ENCODE measurements at places on chromosomes 12 and 14.

- DNase-seq, result no peak
Measured at GRCh38 chr12:40561395-40561966, 130.8 kb upstream of the CNTN1 start.

DNA sequence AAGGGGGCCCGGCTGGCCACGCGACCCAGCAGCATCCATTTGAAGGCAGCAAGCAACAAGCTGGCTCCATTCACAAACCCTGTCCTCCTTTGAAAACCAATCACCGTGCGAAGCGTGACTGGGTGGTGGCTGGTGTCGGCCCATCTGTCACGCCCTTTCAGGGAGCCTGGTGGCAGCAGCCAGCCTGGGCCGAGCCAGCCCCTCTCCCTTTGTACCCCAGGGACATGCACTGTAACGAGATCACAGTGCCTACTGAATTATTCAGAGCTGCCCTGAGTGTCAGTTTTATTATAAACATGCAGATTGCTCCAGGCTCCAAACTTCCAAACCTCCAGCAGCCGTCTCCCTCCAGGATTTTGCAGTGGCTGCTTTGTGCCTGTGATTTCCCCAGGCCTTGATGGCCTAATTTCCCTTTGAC, 22.3 kb upstream of the CTDSP2 start:
- DNase-seq, result peak; percentile 66

DNA sequence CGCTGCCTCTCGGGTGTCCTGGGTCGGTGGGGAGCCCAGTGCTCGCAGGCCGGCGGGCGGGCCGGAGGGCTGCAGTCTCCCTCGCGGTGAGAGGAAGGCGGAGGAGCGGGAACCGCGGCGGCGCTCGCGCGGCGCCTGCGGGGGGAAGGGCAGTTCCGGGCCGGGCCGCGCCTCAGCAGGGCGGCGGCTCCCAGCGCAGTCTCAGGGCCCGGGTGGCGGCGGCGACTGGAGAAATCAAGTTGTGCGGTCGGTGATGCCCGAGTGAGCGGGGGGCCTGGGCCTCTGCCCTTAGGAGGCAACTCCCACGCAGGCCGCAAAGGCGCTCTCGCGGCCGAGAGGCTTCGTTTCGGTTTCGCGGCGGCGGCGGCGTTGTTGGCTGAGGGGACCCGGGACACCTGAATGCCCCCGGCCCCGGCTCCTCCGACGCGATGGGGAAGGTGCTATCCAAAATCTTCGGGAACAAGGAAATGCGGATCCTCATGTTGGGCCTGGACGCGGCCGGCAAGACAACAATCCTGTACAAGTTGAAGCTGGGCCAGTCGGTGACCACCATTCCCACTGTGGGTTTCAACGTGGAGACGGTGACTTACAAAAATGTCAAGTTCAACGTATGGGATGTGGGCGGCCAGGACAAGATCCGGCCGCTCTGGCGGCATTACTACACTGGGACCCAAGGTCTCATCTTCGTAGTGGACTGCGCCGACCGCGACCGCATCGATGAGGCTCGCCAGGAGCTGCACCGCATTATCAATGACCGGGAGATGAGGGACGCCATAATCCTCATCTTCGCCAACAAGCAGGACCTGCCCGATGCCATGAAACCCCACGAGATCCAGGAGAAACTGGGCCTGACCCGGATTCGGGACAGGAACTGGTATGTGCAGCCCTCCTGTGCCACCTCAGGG, 679 bp downstream of the ARF6 start:
- peak; percentile 74 for DNase-seq

DNA sequence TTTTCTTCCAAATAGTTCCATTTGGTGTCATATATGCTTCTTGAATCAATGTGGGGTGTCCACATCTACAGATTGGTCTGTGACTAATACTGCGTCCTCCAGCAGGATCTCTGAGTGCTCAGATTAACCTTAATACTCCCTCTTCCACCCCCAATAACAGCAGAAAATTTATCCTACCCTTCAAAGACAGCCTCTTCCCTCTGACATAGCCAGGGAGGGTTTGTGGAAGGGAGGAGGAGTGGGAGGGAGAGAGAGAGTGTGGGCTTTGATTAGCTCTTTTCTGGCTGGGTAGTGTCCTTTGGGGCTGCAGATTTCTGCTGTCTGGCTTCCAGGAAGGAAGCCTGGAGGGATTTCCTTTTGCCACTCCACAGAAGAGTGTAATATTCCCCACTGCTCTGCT, 220.7 kb downstream of the TTC6 start:
- peak; percentile 23 for DNase-seq

DNA sequence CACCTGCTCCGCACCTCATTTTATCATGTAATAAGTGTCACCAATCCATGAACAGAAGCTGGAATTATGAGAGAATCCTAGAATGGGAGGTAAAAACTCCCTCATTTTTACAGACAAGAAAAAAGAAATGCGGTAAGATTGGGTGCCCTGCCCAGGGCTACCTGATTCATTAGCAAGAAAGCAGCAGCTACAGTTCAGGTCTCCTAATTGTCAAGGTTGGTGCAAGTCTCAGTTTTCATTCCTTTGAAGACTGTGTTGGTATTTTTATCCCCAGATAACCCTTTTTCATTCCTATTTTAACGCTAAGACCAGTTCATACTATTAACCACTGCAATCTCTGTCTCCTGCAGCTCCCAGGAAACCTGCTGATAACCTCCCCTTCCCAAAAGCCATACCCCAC, 6.9 kb downstream of the DUSP6 start:
- no peak for DNase-seq

- no peak for DNase-seq
Measured at GRCh38 chr12:123614110-123614509, 12.2 kb downstream of the DDX55 start.

- no peak for DNase-seq
Measured at GRCh38 chr14:53376064-53376463, 222.9 kb upstream of the DDHD1 start.

DNA sequence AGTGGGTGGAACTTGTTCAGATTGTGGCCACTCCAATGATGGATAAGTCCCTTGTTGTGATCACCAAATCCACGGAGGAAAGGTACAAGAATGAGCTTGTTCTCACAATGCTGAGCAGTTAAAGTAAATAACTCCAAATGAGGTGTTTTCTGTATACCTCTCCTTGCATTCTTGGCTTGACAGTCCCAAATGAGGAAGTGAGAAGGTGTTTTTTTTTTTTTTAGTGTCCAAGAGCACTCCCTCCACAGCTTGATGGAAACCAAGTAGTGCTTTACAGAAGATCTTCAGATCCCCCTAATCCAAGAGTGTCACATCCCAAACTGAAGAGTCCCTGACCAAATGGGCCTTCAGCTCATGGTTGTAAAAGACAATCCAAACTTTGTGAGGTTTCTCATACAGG, 153.6 kb downstream of the ATP23 start:
- no peak for DNase-seq

DNA sequence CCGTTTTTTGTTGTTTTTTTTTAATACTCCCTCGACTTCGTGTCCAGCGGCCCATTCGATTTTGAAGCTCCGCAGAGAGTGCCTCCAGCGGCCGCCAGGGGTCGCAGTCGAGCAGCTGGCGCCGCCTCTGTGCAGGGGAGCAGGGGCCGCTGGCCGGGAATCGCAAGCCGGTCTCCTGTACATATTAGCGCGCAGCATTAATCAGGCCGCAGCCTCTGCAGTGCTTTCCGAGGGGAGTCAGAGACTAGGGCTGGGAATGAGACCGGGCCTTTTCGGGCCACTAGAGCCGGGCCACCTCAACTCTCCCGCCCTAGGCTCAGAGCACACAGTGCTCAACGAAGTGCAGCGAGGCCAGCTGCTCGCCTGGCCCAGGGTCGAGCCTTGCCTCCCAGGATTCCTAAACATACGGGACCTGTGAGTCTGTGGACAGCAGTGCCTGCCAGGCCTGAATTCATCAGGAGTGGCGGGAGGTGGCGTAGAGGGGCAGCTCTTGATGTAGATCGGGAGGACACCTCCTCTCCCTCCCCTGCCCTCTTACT, 81.8 kb downstream of the EMP1 start:
- DNase-seq, result peak; percentile 88

- DNase-seq, result peak; percentile 42
Measured at GRCh38 chr12:95601091-95601961, 50.0 kb upstream of the USP44 start.

GRCh38 chr12:92952394-92952793, 23.3 kb upstream of the EEA1 start:
- no peak for DNase-seq

DNA sequence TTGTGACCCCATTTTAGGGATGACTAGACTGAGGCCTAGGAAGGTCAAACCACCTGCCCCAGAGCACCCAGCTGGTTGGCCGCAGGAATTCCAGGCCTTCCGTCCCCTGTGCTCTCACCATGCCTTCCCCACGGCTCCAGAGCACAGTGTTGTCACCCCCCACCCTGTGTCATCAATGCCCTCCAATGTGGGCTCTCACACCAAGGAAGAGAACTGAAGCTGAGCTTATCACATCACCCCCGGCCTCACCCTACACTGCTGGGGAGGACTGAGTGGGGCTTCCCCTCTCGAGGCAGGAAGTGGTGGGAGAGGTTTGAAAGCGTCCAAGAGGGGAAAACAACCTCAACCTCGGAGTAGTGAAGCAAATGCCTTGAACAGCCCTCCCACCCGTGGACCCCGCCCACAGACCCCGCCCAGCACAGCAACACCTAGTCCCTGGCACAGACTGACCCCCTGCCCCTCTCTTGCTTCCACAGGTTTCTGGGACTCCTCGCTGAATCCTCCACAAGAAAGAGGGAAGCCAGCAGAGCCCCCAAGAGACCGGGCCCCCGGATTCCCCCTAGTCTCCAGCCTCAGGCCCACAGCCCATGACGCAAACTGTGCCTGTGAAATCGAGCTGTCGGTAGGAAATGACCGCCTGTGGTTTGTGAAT, 97.2 kb downstream of the LGMN start:
- peak; percentile 60 for DNase-seq

DNA sequence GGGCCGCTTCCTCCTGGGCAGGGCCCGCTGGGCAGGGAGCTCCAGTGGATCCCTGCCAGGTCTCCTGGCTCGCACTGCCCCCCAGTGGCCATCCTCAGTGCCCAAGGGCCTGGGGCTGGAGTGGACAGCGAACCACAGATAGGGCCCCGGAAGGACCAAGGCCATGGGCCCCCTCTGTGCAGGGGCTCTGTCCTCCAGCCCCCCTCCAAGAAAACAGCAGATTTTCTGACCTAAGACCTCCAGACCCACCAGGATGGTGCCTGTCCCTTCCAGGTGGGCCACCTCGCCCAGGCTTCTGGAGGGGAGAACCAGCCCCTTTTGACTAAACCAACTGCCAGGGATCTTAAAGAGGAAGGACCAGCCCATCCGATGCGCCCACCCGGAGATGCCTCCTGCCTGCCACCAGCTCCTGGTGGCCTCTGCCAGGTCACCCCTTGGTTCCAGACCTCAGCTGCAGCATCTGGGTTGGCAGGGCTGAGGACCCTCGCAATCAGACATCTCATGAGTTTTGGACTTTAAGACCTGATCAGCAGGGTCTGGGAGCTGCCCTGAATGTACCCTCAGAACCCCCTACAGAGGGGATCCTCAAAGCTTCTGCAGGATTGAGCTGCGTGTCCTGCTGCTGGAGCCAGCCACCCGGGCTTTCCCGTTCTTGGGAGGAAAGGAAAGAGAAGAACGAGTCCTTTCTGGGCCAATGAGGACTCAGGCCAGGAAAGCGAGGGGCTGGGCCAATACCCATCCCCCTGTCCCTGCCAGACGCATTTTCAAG, 325.8 kb upstream of the DIO3 start:
- peak; percentile 70 for DNase-seq

DNA sequence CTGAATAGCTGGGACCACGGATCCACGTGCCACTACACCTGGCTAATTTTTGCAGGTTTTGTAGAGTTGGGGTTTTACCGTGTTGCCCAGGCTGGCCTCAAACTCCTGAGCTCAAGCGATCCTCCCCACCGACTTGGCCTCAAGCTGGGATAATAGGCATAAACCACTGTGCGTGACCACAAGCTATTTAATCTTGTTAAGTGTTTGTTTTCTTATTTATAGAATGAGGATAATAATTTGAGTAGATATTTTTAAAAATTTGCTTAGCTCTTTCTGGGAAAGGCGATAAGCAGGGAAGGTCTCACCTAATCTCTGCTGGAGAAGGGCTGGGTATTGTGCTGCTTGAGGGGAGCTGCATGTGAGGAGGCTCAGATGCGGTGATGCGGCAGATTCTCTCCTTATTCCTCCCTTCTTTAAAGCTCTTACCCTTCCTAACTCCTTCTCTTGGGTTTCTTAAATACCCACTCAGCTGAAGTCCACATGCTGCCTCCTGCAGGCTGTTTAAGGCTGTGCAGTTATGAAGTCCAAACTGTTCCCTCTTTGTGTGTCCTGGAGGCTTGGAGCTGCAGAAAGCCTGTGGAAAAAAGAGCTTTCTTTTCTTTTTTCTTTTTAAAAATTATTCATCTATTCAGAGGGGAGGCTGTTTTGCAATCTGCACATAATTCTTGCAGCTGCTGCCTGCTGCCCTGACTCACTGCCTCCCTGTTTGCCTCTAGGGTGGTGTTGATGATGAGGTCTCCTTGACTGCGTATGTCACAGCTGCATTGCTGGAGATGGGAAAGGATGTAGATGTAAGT, 37.9 kb downstream of the A2ML1 start:
- DNase-seq, result peak; percentile 50

- DNase-seq, result no peak
Measured at GRCh38 chr12:26056335-26056734, 68.5 kb downstream of the BHLHE41 start.

- DNase-seq, result no peak
Measured at GRCh38 chr12:15581006-15581405, 208.2 kb downstream of the EPS8 start.

DNA sequence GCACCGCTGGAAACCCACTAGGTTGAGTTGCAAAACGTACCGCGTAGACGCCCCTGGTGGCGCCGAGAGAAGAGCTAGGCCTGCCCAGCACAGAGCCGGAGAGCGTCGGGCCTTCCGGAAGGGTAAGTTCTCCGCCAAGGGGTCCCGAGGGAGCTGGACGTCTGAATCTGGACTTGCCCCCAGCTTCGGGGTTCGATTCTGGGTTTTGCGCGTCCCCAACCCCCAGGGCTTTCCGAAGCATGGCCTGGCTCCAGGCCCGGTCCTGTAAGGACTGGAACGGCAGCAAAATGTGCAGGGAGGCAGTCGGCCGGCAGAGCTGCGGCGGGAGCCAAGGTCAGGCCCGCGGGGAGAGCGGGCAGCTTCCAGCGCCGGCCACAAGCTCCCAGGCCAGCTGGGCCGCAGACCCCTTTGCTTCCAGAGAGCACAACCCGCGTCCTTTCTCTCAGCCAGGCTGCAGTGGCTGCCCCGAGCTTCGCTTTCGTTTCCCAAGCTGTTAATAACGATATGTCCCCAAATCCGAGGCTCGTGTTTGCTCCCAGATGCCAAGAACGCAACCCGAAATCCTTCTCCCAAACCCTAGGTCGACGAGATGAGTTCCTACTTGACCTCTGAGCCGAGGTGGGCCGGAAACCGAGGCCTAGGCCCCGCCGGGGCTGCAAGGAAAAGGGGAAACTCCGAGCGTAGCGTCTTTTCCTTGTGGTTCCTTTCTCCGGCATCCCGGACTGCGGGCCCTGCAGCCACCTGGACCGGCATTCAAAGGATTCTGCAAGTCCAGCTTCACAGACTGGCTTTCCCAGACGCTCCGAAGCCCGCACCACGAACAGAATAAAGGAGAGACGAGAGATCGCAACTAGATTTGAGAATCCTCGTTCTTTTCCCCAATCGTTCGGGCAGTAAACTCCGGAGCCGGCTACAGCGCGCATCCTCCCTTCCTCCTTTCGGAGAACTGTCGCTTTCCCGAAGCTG, 3.2 kb upstream of the TBX5 start:
- DNase-seq, result no peak

Measured in femur (tissue), 1 donor.